Heart right ventricle (tissue), 16 donors: ENCODE measurements at places on chromosomes 2 and 18. TPM values are rescaled to one million over a fixed set of nuclear protein-coding genes. Genes with fewer than 3 reads are reported as not detected.

DNA sequence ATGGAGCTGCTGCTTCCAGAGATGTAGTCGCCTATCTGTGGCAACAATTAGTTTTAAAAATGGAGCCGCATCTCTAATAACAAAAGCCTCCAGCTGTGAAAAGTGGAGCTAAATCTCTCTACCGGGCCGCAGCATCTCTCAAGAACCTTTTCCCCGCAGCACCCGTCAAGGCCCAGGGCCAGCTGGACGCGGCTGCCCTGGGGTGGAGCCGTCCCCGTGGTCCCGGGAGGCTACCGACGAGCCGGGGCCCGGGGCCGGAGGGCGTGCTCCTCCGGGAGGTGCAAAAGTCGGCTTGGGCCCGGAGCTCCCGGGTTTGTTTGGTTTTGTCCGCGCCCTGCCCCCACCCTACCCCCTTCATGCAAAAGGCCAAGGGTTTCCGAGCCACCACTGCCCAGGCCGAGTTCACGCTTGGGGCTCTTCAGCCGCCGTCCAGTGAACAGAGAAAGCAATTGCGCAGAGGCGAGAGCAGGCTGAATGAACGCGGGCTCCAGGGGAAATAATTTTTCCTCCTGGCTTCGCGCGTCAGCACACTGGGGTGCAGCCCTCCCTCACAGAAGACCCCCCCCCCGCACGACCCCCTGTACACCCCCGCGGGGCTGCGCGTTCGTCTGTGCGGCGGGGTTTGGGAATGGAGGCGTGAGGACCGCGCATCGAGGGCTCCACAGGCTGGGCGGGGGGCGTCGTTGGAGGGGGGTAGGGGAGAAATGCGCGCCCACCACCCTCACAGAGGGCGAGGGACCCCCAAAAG is 557 bp upstream of the GREB1L start:
- no peaks in the 10 kb centered on the region for H3K27me3 ChIP-seq
- DNase-seq: peak; percentile 31
- no peaks in the 10 kb centered on the region for H3K4me1 ChIP-seq

DNA sequence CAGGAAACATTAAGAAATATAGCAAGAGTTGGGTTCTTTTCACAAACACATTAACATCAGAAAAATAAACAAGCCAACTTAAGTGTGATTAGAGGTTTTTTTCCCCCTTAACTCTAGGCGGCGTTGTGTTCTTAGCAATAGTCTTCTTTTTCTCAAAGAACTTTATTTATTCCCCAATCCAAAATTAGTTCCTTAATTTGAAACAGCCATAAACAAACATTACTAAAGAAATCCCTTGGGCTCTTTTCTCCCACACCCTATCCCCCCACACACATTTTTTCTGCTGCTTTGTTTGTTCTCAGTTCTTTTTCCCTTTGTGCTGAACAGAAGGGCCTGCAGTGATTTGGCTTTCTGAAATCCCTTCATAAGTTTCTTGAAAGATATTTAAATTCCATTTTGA is 13.2 kb upstream of the MYO1B start:
- no peaks in the 10 kb centered on the region for H3K36me3 ChIP-seq
- H3K27ac ChIP-seq: peak overlapping the region; percentile 61
- H3K27me3 ChIP-seq: no peaks in the 10 kb centered on the region
- no peak overlapping the region for H3K4me3 ChIP-seq
- peaks cover 36% of the 10 kb centered on the region for H3K4me1 ChIP-seq

DNA sequence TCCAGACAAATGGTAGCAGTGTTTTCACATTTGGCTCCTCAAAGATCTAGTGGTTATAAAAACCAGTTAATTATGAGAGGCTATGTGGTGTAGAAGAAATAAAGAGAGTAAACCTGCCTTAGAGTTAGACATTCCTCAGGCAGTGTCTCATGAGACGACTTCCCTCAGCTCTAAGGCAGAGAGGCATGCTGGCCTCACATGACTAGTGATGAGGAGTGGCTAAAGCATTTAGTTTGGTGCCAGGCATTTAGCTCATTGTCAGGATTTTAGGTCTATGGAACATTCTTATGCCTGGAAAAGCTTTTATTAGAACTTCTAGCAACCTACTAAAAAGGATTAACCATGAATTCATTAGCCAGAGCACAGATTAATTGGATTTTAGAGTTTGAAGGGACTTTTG is 90.3 kb downstream of the RPRM start:
- no peaks in the 10 kb centered on the region for H3K27me3 ChIP-seq
- DNase-seq: no peak
- H3K36me3 ChIP-seq: no peaks in the 10 kb centered on the region

GRCh38 chr2:120293096-120294007 is 40.7 kb downstream of the RALB start:
- peaks cover 58% of the 10 kb centered on the region for H3K36me3 ChIP-seq
- DNase-seq: no peak
- no peaks in the 10 kb centered on the region for H3K27me3 ChIP-seq
- no peak overlapping the region for H3K4me3 ChIP-seq
- no peak overlapping the region for H3K27ac ChIP-seq

GRCh38 chr2:157194097-157194688 is 63.3 kb upstream of the GALNT5 start:
- DNase-seq: no peak
- no peak overlapping the region for H3K4me3 ChIP-seq
- no peaks in the 10 kb centered on the region for H3K4me1 ChIP-seq

- DNase-seq: no peak
- H3K27me3 ChIP-seq: no peaks in the 10 kb centered on the region
- no peaks in the 10 kb centered on the region for H3K36me3 ChIP-seq
- H3K27ac ChIP-seq: peak overlapping the region; percentile 68
- H3K4me3 ChIP-seq: peak overlapping the region; percentile 6
Observed at GRCh38 chr2:6880200-6880733, 2.7 kb downstream of the RSAD2 start.

- no peak overlapping the region for H3K27ac ChIP-seq
- H3K4me3 ChIP-seq: no peak overlapping the region
- H3K4me1 ChIP-seq: no peaks in the 10 kb centered on the region
- H3K27me3 ChIP-seq: no peaks in the 10 kb centered on the region
Observed at GRCh38 chr2:84293791-84294380, 165.2 kb downstream of the SUCLG1 start.

DNA sequence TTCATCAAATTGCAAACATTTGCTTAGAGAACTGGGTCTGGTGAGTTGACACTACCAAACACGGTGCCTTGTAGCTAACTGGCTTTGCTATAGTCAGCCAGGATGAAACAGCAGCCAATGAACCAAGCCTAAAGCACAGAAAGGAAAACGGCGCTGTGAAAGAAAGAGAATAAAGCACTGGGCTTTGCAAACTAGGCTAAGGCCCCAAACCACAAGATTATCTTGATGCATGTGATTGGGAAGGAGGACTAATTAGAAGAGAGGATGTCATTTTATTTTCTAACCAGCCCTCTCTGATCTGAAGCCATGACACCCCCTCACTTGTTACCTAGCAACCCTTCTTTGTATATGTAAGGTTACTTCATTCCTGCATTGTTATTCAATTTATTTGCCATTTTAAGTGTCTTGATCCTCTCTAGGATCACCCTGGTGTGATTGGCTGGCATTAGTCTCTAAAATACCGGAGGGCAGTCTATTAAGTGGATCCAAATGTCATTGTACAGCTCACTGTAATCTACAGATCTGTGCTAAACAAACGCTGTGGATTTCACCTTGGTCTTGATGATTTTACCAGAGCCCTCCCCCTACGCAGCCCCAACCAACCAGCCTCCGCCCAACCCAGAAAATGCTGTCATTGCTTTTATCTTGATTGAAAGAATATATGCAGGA is 395.4 kb upstream of the ACVR2A start:
- H3K27ac ChIP-seq: no peak overlapping the region
- DNase-seq: no peak
- no peaks in the 10 kb centered on the region for H3K27me3 ChIP-seq
- no peak overlapping the region for H3K4me3 ChIP-seq

DNA sequence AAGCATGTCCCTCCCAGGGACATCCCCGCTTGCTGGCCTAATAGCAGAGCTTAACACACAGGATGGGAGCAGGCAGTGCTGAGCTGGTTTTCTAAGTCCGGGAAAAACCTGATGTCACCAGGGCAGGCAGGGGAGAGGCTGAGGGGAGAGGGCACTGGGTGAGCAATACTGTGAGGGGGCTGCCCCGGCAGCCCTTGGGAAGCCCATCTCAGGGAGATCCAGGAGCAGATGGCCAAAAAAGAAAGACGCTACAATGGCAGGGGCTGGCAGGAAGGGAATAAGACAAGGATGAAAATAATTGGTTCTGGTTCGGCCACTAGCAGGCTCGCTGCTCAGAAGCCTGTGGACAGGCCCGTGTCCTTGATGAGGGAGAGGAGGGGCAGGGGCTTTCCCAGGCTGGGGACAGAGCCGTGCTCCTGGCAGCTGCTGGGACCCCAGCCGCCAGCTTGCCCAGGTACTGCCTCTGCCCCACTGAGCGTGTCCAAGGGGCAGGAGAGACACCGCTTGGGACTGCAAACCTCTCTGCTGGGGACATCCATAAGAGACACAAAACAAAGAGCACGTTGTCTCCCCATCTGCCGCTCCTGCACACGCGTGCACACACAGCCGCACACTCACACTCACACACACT is 30.2 kb downstream of the SMAD7 start:
- no peaks in the 10 kb centered on the region for H3K27me3 ChIP-seq
- H3K4me1 ChIP-seq: peaks cover 35% of the 10 kb centered on the region
- H3K36me3 ChIP-seq: no peaks in the 10 kb centered on the region
- H3K27ac ChIP-seq: no peak overlapping the region

Gene TGFA
- total RNA-seq: 1.4 TPM

Gene DNAJC5G
- total RNA-seq: 1.0 TPM

Gene IL36A
- total RNA-seq: not detected

Gene STK11IP
- total RNA-seq: 13.6 TPM

Gene CYS1
- total RNA-seq: 7.2 TPM
